ENCODE measurements at places on chromosomes 6 and 20.

DNA sequence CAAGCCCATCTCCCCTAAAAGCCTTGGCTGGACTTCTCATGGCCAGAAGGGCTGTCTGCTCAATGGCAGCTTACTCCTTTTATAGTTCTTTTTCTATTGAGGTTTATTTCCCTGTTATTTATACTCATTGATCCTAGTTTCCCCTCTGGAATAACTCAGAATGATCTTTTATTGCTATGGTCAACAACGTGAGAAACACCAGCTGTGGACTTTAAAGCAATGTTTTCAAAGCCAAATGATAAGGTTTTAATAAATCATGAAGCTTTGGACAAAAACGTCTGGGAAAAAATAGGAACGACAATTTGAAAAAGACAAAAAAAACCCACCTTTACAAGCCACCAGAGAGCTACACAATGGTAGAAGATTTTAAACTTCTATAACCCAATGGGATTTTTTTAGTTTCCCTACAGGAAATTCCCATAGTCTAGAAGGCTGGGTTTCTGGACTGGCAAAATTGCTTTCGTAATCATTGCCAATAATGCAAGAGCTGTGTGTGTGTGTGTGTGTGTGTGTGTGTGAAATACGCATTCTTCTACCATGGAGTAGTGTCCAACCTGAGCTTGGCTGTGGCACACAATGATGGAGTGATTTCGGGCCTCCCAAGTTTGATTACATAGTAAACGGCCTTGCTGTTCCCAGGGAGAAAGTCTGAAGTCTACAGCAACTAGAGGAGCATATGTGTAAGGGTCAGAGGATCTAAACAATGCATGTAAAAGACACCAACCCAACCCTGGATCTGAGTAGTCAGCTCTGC lies 396.0 kb downstream of the SYNE1 start:
- DNase-seq: no peak

DNA sequence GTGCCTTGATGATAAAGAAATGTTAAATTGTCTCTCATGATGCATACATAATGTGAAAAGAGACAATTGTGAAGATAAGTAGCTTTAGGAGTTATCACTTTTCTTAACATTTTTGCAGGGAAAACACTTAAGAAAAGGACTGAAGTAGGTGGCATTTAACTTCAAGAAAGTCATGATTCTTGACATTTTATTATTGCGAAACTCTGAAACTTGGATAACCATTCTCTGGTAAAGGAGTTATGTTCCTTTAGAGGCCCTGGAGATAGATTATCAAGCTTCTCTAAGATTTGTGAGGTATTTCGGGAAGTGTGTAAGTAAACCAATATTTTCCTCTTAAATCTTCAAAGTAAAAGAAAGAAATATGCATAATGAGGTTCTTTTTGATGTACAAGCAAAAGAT lies 38.5 kb downstream of the HTR1B start:
- no peak for DNase-seq

- DNase-seq: no peak
These were observed 128.5 kb upstream of the DST start for GRCh38 chr6:56771189-56771588.

DNA sequence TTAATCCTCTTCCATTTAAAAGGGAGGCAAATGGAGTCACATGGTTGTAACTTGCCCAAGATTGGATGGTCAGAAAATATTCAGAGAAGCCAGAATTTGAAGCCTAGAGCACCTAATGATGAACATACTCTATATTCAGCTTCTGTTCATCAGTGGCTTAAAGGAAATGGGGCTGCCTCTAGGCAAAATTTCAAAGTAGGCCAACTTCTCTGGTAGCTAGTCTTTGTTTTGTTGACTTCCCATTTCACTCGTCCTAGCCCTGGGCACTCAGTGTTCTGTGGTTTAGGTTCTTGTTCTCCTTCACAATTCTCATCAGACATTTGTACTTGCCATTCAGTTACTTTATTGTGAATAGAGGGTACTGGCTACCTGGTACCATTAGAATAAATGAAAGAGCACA lies 13.2 kb downstream of the MAP3K7 start:
- no peak for DNase-seq

All from muscle of back (tissue), 13 donors.